ENCODE measurements at places on chromosomes 2 and 18. TPM values are rescaled to one million over a fixed set of nuclear protein-coding genes. Genes with fewer than 3 reads are reported as not detected.

The FEV gene
- not detected for total RNA-seq

The TUBA3E gene
- total RNA-seq, result not detected

The DSG2 gene
- total RNA-seq, result 10.5 TPM

The DPP10 gene
- total RNA-seq, result not detected

The LRRC30 gene
- not detected for total RNA-seq

The RTP5 gene
- total RNA-seq, result not detected

The SRD5A2 gene
- not detected for total RNA-seq

The GALNT5 gene
- 0.11 TPM for total RNA-seq

The GNLY gene
- total RNA-seq, result not detected

GRCh38 chr18:21262979-21263378, 20.9 kb downstream of the GREB1L start:
- DNase-seq, result no peak

- DNase-seq, result no peak
Measured at GRCh38 chr2:234291765-234292204, 205.1 kb downstream of the ARL4C start.

GRCh38 chr2:234130777-234131181, 80.3 kb downstream of the SPP2 start:
- no peak for DNase-seq

GRCh38 chr2:229852565-229852964, 69.2 kb downstream of the TRIP12 start:
- no peak for DNase-seq

DNA sequence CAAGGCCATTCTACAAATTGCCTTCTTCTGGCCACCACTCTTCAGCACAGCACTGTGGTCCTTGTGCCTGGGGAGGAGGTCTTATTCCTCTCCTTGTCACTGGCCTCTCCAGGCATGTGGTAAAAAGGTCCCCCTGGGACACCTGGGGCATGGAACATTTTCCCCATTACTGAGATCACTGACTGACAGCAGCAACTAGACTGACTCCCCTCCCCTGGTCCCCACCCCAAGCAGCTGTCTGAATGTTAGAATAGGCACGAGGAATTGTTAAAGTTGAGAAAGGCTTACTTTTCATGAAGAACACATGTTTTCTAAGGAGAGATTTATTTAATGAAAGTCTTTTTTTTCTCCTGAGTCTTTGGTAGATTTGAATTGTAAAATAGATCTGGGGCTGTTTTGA, 39.5 kb upstream of the RTN4 start:
- no peak for DNase-seq

DNA sequence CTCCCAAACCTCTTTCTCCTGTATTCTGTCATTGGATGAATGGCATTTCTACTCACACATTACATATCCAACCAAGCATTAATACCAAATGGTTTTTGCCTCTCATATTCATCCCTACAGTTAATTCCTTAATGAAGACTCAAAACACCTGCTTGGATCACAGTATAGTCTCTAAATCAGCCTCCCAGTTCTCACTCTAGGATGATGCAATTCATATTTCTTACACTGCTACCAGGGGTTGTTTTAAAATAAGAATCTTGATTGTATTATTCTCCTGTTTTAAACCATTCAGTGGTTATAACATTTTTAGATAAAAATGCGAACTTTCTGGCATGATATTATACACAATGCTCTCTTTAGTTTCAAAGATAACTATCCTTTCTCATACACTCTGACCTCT, 281.4 kb upstream of the ZEB2 start:
- DNase-seq, result no peak

- DNase-seq, result peak; percentile 71
Measured at GRCh38 chr2:27184115-27184514, 27.7 kb upstream of the ATRAID start.

DNA sequence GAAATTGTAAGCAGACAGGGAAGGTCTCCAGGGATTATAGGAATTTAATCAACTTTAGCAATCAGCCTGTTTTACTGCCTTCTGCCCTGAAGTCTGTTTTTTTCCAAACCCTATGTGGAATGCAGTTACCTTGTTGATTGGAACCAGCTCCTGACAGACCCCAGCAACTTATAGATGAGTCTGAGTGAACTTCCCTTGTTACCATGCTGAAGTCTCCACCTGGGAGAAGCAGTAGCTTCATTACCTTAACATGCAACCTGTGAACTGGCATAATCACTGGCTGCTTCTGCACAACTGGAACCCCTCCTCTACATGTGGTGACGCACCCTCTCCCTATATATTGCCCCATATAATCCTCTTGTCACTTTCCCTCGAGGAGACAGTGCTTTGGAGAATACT, 226.3 kb upstream of the SPOPL start:
- no peak for DNase-seq

DNA sequence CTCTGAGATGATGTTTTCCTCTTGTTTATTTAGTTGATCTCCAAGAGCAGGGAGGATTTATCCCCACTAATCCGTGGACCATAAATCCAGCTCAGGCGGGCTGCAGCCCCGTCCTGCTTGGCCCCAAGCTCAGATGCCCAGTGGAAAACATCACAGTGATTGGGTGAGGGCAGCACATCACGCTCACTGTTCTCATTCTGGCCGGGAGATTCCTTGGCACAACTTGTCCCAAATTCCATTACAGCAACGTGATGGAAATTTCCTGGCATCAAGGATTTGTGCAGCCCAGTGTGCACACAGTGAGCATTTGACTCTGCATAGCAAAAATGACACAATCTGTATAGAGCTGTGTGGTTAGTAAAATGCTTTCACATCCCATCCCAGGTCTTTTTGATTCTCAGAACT, 96.8 kb downstream of the VAPA start:
- DNase-seq, result peak; percentile 46

GRCh38 chr2:127584516-127585033, 49.1 kb downstream of the MYO7B start:
- DNase-seq, result peak; percentile 46

GRCh38 chr2:100743741-100744140, 76.2 kb upstream of the NPAS2 start:
- DNase-seq, result no peak

DNA sequence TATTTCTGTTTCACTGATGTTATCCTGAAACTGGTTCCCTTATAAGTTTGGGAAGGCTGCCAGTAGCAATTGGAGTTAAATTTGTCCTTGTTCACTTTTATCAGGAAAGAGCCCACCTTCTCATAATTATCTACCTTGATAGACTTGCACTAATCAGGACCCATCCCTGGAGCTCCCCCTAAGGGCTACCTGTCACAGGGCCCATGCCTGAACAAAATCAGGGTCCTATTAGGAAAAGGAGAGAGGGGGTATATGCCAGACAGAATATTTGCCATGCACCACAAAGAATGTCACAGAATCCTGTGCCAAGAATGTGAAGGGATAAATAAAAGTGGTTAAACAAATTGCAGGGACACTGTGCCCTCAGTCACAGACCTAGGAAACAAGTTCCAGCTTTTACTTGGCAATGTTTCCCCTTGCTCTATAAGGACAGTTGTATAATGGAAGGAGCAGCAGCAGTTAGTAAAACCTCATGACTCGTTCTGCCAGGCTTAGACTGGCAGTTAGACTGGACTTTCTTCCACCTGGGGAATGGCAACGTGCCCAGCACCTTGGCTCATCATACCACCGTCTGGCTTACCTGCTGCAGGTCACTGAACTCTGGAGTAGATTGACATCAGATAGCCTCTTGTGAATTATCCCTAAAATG, 32.3 kb upstream of the VWC2L start:
- no peak for DNase-seq

GRCh38 chr2:120347396-120348060, 1.6 kb downstream of the INHBB start:
- DNase-seq, result no peak

GRCh38 chr2:98869272-98869641, 66.8 kb downstream of the CRACDL start:
- no peak for DNase-seq

- no peak for DNase-seq
Measured at GRCh38 chr2:215352602-215353001, 40.7 kb downstream of the ATIC start.

- DNase-seq, result no peak
Measured at GRCh38 chr2:182391443-182391842, 35.4 kb downstream of the PDE1A start.

- no peak for DNase-seq
Measured at GRCh38 chr18:73670524-73670923, 477.1 kb downstream of the FBXO15 start.

- DNase-seq, result no peak
Measured at GRCh38 chr2:18077231-18077630, 198.8 kb downstream of the KCNS3 start.

GRCh38 chr2:33709951-33710350, 110.9 kb upstream of the FAM98A start:
- DNase-seq, result no peak

GRCh38 chr2:30584116-30584515, 137.1 kb downstream of the LCLAT1 start:
- DNase-seq, result no peak

DNA sequence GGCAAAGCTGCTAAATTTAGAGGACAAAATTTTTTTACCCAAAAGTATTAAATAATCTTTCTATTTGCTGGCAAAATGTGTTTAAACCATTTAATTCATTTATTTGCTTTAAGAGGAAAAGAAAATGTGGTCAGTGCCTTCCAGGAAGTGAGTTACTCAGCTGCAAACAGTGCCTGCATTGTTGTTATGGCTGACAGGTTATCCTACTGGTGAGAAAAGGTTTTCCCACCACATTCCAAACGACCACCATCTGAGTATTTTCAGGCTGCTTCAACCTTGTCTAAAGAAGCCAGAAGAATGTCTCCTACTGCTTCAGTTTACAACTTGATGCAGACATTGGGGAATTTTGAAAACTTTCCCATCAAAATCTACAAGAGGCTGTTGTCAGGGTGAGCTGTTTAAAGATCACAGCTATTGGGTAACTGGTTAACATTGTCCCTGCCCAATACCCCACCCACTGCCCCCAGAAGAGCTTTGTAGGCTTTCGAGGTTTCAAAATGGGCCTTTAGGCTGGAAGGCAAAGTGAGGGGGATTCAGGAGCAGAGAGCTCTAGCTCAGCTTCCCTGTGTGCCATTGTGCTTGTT, 461.3 kb upstream of the FANCL start:
- DNase-seq, result no peak

- no peak for DNase-seq
Measured at GRCh38 chr2:84959095-84959565, 11.8 kb upstream of the KCMF1 start.

DNA sequence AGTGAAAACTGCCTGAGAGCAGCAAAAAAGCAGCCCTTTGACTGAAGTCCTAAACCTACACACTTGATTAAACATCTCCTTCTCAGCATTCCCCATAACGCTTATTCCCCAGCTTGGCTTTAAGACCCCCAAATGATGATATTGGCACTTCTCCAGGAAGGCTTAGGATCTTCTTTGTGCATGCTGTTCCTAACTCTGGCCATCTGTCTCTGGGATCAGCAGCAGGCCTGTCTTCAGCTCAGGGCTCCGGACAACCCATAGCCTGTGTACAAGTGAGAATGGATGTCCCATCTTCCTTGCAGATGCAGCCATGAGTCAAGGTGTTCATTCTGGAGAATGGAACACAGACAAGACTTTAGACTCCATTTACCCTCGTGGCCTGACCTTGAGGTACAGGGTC, 81.6 kb upstream of the TMEM17 start:
- no peak for DNase-seq

DNA sequence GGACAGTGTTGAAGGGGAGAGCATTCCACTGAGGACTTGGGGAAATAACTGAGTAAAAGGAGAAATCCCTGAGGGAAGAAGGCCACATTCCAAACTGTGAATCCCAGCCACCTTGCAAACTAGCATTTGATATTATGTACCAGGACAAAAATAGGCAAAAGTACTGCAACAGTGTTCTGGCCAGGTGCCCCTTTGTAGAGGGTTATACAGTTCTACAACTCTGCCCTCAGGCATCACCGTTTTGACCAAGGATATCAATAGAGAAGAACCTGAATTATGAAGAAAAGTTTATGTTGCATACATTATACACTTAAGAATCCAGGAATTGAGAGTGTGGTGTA, 20.6 kb upstream of the CAVIN2 start:
- DNase-seq, result no peak

- no peak for DNase-seq
Measured at GRCh38 chr2:163756588-163756987, 20.8 kb upstream of the FIGN start.

GRCh38 chr2:42872721-42873120, 80.3 kb upstream of the HAAO start:
- no peak for DNase-seq

GRCh38 chr2:237191714-237192081, 106.0 kb downstream of the COPS8 start:
- no peak for DNase-seq

DNA sequence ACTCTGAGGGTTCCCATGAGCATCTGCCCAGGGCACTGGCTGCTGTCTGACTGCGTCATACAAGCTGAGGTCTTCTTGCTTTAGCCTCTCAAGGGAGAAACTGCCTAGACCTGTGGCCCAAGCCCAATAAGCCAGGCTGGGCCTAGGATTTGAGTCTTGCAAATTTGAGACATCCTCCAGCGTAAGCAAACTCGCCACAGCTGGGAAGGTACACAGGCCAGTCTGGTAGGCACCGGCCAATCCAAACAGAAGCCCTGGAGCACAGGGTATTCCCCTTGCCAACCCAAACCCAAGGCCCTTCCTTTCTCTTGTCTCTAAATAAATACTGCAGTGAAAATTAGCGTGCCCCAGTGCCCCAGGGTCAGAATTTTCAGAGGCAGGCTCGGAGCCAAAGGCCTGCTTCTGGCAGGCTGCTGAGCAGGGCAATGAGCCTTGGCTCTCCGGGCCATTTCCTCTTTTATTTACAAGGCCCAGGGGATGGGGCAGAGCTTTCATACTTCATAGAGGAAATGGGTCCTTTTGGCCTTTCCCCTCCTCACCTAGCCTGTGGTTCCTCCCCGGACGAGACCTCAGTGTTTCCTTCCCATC, 33.3 kb downstream of the POLR1A start:
- DNase-seq, result no peak

DNA sequence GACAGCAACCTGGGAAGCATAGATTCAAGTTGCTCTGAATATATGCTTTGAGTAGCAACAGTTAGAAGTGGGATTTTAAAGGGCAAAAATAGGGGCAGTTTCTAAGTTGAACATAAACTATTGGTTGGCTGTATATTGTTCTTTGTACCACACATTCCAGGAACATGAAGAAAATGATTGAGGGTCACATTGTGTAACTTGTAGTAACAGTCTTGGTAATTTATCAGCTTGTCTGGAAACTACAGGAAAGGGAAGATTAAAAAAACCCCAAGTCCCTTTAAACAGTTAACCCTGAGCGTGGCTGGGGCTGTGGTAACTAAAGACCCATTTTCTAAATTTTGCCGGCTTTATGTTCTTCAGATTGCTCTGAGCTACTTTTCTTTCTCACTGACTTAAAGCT, 7.4 kb downstream of the PLEKHB2 start:
- DNase-seq, result no peak

- DNase-seq, result no peak
Measured at GRCh38 chr2:63051795-63052333, 1.2 kb downstream of the OTX1 start.

- DNase-seq, result no peak
Measured at GRCh38 chr18:41060967-41061366, 894.1 kb upstream of the PIK3C3 start.

- no peak for DNase-seq
Measured at GRCh38 chr2:134454931-134455330, 201.1 kb downstream of the MGAT5 start.

- DNase-seq, result no peak
Measured at GRCh38 chr18:8478166-8478967, 130.9 kb upstream of the RAB12 start.

All from ascending aorta (tissue), 2 donors.